Right ventricle myocardium inferior (tissue), 1 donor: ENCODE measurements at places on chromosomes 5 and 9. TPM values are rescaled to one million over a fixed set of nuclear protein-coding genes. Genes with fewer than 3 reads are reported as not detected.

Gene PCDHB10
- total RNA-seq, result 0.84 TPM

DNA sequence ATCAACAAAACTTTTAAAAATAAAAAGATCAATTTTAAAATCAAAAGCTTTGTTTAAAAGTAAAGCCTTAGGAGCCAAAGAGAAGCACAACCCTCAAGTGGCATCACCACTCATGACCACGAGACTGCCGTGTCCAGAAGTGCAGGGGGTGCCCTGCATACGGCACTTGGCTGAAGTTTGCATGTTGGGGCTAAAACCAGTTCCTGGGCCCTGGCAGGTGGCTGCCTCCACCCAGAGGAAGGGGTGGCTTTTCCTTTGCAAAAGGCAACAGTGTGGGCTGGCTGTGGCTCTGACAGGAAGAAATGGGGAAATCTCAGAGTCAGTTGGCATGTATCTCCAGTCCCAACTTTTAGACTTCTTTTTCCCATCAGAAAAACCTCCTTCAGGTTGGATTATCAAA is 15.3 kb downstream of the TRMO start:
- DNase-seq, result no peak

DNA sequence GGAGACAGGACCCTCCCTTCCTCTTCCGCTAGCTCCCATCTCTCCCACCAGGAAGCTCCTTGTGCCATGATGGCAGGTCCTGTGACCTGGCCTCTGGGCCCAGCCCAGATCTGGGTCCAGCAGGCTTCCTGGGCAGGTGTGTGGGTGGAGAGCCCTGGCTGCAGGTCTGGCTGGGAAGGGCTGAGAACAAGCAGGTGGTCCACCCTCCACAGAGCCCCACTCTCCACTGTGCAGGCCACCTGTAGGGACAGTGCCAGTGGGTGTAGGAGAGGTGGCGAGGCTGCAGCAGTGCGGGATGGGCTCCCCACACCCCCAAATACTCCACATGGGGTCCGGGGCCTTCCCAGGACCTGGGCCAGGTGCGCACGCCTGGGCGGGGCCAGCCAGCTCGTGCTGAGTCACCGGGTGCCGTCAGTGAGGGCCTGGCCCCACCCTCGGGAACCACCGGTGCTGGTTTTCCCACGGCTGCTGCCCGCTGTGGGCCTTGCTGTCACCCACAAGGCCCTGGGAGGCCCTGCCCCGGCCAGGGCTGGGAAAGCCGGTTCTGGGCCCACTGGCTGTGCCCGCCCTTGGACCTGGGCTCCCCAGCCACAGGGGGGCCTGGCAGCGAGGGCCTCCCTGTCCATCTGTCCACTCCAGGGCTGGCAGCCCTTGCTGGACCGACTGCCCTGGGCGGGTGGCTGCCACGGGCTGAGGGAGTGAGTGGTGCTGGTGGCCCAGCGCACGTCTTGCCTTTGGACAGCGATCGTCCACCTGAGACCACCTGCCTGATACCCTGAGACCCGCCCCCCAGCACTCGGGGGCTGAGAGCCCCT is 9.3 kb upstream of the NRARP start:
- no peak for DNase-seq

GRCh38 chr9:136756836-136757235 is 1.2 kb downstream of the LCN8 start:
- peak; percentile 16 for DNase-seq

- DNase-seq, result no peak
These were observed 179.5 kb downstream of the MARCHF11 start for GRCh38 chr5:16000056-16000455.

- no peak for DNase-seq
These were observed 77.4 kb downstream of the MSX2 start for GRCh38 chr5:174801798-174802197.

DNA sequence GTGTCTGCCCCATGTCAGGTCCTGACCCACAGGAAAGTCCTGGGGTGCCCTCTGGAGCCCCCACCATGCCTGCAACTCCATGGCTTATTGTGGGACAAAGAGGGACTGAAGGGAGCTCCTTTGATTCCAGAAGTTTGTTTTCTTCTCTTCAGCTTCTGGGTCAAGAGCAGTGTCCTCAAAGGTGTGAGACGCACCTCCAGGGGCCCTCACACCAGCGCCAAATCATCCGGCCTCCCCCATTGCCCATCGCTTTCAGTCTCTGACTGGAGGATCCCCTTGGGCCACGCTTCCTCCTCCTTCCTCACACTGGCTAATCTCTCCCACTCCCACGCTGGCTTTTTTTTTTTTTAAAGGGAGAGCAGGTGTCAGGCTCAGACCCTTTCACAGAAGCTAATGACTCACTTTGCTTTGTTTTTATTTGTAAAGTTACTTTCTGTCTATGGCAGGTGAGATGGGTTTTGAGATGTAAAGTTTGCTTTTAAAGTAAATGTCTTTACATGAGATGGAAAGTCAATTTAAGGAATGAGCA is 16.7 kb downstream of the CDHR2 start:
- DNase-seq, result no peak

Gene C9
- not detected for total RNA-seq

Gene ANKRD18A
- total RNA-seq, result 2.9 TPM

DNA sequence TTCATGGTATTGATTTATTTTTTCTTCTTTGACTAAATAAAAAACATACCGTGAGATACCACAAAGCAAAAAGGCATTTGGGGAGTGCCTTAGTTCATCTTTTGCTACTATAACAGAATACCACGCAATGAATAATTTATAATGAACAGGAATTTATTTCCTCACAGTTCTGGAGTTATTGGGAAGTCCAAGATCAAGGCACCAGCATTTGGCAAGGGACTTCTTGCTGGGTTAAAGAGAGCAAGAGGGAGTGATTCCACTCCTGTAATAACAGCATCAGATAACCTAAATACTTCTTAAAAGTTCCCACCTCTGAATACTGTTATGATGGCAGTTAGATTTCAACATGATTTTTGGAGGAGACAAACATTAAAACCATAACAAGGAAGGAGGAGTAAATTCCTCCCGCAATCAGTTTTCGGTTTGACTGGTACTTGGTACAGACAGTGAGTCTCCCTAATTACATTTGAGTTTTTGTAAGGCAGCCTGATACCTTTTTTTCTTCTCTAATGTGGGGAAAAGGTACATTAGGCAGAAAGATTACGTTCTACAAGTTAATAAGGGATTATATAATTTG is 8.8 kb upstream of the OMD start:
- no peak for DNase-seq

DNA sequence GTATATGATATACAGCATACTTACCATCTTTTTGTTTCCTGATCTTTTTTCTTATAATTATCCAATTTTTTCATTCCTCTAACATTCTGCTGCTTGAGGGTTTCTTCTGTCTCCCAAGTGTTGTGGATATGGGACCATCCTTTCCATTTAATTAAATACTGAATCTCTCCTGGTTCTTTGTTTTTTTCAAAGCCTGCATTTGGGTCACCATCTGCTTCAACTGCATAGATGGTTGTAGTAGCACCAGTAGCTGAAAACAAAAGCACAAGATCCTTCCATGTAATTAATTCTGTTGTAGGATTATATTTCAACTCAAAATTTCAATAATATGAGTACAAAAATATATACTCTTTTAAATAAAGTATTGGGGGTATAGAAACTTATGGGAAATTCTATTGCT is 29.4 kb downstream of the CHD1 start:
- DNase-seq, result no peak

Gene SLC6A19
- total RNA-seq, result not detected

Gene TIMD4
- 0.35 TPM for total RNA-seq

Gene NEUROG1
- not detected for total RNA-seq

GRCh38 chr5:60916646-60917045 is 28.2 kb downstream of the ERCC8 start:
- no peak for DNase-seq

GRCh38 chr5:76547242-76547890 is 75.8 kb downstream of the F2RL2 start:
- DNase-seq, result no peak

Gene HBEGF
- total RNA-seq, result 20.2 TPM

Gene RAI14
- total RNA-seq, result 6.7 TPM
